Head of caudate nucleus (tissue), 42 donors: ENCODE measurements at places on chromosomes 4 and X.

GRCh38 chr4:78656968-78657445, 105.4 kb downstream of the ANXA3 start:
- DNase-seq, result peak; percentile 18

GRCh38 chr4:54090804-54091623, 8.9 kb upstream of the GSX2 start:
- peak; percentile 53 for DNase-seq

GRCh38 chr4:68476191-68476590, 28.9 kb downstream of the TMPRSS11E start:
- no peak for DNase-seq

DNA sequence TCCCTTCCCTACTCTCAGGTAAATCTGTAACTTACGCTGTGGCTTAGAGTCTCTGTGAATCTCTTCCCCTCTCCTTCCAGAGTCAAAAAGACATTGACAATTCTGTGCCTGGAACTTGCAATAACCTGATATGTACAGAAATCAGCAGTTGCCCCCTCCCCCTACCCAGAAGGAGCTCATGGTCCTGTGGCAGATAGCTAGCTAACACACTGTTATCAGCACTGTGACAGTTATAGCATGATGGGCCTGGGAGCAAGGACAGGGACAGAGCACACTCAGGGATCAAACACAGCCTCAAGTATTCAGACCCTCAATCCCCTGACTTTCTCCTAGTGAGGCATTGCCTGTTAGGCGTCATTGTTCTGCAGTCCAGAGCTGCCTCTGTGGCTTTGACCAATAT, 18.7 kb upstream of the MAGEA10 start:
- no peak for DNase-seq

DNA sequence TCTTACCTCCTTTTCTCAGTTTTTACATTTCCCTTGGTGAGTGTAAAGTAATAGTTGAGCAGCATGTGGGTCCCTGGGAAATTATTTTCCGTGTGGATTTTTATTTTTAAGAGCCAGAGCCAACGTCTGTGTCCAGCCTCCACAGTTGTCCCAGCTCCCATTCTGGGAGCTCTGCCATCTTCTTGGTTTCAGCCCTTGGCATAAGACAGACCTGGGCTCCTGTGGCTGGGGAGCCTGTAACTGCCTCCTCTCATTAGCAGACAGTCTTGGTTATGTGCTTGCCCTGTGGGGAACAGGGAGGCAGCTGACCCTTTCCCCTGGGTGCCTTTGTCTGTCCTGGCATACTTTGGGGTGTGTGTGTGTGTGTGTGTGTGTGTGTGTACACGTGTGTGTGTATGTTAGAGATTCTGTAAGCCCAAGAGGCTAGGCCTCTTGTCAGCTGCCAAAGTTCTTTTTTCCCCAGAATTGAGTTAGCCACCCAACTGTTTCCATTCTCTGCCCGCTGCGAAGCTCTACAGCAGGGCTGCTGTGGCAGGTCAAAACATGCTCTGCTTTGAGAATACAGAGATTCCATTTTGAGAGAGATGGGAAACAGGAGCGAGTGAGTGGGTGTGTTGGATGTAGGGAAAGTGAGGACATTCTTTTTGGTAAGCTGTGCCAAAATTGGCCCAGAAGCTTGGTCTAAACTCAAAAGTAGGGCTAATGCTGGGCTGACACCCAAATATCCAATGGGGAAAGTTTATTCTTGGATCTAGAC, 140.7 kb downstream of the TMEM164 start:
- no peak for DNase-seq

DNA sequence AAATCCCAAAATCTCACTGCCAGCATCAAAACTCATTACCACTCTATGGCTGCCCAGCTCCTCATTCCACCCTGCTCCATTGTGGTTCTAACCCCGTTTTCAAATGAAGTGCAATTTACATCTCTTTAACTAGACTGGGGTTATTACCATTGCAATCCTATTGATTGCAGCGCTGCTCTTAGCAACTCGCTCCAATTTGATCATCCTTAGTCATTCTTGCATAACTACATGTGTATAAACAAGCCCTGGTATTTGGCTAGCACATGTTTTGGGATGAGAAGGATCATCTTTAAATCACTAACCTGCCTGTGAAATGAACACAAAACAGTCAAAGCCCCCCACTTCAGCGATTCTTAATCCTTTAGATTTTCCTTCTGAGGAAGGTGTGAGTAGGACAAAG, 340.1 kb upstream of the PPARGC1A start:
- no peak for DNase-seq

- no peak for DNase-seq
Observed at GRCh38 chr4:121551271-121551670, 145.5 kb downstream of the ANXA5 start.

- no peak for DNase-seq
Observed at GRCh38 chr4:95601356-95601755, 52.6 kb upstream of the UNC5C start.

DNA sequence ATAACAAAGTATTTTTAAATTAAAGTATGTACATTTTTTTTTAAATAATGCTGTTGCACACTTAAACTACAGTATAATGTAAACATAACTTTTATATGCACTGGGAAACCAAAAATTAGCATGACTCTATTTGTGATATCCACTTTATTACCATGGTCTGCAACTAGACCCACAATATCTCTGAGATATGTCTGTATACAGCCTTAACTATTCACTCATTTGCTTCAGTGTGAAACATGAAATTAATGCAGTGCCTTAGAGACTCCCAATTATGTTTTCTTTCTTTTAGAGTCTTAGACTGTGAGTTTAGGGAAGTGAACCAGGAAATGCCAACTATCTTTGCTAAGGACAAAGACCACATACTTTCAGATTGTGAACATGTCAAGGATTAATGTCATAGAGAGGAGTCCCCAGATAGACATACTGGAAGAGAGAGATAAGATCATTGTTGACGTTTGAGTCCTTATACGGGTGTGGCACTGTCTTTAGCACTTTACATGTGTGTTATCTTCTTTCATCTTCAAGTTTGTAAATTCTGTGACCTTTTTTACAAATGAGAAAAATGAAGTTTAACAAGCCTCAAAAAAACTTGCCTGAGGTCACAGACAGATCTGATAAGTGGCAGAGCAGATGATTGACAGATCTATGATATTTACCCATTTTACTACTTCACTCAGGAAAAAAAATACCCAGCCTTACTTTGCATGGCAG, 23.2 kb downstream of the CXorf58 start:
- no peak for DNase-seq

- no peak for DNase-seq
Observed at GRCh38 chr4:15077969-15078368, 75.7 kb downstream of the CPEB2 start.

DNA sequence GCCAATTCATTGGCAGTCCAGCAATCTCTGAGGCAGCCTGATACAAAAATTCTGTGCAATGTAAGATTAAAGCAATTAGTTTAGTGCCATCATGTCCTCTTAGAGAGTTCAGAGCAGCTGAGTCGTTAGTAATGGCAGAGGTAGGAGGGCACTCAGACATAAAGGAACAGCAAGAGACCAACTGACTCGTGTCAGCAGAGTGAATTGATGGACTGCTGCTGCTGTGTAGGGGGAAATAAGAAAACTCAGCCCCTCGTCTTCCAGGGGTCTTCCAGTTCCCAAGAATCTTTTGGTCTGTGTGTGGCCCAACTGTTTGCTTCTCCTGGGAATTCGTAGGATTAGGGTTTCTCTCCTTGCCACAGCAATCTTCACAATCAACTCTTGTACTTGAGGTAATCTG, 100.9 kb downstream of the TTC29 start:
- no peak for DNase-seq

- no peak for DNase-seq
Observed at GRCh38 chr4:37717576-37717975, 31.4 kb upstream of the RELL1 start.

- no peak for DNase-seq
Observed at GRCh38 chr4:82715731-82716617, 82.6 kb downstream of the SCD5 start.

- no peak for DNase-seq
Observed at GRCh38 chrX:149720021-149720689, 8.3 kb downstream of the MAGEA11 start.

GRCh38 chr4:41432881-41433280, 105.1 kb upstream of the LIMCH1 start:
- no peak for DNase-seq

- no peak for DNase-seq
Observed at GRCh38 chr4:79472693-79473438, 64.8 kb upstream of the GK2 start.

DNA sequence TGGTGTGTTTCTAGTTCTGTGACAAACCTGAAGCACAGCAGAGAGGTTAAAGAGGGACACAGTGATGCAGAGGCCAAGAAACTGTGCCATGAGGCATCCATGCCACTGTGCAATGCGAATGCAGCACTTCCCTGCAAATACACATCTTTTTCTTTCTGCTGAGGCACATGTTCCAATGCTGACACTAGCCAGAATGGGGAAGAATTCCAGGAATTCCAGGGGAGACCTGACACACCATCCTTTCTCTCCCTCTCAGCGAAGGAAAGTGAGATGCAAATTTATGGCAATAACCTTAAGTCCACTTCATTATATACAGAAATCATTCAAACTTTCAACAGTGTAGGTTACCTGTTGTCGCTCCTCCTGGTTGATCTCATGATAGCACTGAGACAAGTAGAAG, 204.8 kb downstream of the LDB2 start:
- no peak for DNase-seq

DNA sequence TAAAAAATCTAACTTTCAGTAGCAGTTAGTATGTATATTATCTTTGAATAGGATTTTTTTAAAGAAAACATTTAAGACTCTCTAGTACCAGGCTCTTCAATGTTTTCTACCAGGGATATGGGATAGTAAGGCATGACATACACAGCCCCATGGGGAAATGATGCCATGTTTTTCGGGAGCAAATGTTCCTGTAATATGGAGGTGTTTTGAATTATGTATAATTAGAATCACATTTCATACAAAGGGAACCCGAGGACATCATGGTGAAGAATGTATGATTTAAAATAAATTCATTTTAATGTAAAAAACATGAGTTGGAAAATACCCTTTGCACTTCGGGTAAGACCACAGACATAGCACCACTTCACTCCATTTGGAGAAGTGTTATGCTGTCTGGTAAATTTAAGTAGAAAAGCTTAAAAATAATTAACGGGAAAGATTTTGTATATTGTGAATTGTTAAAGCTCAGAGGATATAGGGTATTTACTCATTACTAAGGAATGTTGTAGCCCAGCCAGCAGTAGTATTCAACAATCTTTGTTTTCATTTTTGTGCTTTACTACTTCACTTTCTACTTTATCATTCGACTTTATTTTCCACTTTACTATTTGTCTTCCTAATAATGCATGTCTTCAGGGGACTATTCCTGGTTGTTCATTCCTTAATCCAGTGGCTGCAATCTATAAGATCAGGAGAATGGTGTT, 2050.7 kb downstream of the ARAP2 start:
- no peak for DNase-seq

DNA sequence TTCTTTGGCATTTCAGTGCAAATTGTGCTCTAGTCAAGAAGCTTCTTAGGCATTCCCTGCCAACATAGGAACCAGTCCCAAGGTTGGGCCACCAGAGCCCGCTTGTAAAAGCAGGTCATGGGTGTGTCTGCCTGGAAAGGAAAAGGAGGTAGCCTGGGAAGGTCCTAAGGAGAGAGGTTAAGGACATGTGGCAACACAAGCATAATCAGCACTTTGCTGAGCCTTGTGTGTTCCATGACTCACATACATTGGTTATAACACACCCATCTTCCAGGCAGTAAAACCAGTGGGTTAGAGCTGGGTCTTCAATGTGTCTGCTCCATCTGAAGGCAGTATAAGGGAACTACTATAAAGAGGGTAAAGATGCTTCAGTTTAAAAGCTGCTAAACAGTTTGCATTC, 165.0 kb downstream of the FHIP1A start:
- no peak for DNase-seq

DNA sequence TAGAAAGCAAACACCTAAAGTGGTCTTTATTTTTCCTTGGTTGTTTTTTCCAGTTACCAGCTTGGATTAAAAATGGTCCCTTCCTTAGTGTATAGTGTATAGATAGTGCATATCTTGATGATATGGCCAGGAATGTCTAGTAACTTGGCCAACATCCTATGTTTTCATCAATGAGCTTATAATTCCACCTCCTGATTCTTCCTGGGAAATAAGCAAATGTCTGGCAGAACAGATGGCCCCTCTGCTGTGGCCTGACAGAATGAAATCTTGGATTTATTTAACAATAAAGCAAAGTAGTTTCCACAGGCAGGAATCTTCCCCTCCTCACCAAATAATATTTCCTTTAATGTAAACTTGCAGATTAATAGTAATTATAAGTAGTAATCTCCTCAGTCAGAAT, 6.1 kb downstream of the SCARB2 start:
- DNase-seq, result no peak

DNA sequence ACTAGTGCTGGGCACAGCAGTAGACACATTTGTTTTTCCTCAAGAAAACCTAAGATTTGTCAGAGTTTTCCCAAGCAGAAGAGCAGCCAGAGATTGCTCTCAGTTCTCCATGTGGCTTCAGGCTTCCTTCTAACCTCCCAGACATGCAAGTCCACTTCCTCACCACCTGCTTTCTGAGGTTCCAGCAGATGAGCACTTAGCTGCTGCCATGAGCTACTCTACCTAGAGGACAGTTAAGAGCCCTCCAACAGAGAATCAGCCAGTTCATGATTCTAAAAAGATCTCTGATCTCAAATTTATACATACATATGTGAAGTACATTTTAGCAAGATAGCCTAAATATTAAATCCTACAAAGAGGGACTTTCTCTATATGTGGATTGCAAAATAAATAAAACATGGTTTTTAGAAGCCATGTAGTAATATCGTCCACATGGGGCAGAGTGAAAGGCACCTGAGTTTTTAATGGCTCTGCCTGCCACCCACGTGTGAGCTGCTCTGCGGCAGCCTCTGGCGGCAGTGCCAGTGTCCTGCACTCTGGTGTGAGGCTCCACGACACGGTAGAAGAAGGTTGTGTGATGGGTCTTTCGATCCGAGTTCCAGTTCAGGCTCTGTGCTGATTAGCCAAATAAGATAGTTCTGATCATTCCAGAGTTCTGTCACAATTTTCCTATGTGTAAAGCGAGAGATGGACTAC, 10.3 kb downstream of the CYP4V2 start:
- no peak for DNase-seq

- no peak for DNase-seq
Observed at GRCh38 chr4:39910064-39910463, 67.6 kb downstream of the PDS5A start.
